ENCODE measurements at places on chromosomes 1 and 21. TPM values are rescaled to one million over a fixed set of nuclear protein-coding genes. Genes with fewer than 3 reads are reported as not detected.

DNA sequence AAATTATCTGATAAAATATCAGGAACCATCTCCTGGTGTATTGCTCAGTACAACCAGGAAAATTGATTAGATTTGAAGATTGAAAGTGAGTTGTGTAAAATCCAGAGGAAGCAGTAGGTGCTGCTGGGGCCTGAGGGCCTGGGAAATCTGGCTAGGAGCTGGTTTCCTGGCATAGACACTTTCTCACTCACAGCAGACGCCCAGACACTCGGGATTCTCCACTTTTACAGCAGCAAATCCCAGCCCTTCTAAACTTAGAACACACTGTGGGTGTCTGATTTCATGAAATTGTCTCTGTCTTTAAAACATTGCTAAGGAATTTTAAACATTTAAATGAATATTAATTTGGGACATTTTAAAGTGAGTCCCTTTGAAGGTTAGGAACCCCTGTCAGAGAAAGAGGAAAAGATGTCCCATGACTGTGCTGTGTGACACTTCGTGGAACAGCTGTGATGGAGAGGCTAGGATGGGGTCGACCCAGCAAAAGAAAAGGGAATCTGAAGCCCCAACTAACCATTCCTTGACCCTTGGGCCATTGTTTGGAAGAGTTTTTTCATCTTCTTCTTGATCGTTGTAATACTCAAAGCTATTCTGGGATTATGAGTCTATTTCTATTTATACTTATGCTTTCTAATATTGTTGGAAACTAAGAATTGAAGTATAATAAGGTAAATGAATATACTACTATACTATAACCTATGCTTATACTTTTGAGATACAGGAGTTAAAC is 49.0 kb upstream of the VAMP3 start:
- no peak for DNase-seq

- DNase-seq = no peak
Observed at GRCh38 chr1:22681556-22682276, 28.7 kb downstream of the C1QB start.

DNA sequence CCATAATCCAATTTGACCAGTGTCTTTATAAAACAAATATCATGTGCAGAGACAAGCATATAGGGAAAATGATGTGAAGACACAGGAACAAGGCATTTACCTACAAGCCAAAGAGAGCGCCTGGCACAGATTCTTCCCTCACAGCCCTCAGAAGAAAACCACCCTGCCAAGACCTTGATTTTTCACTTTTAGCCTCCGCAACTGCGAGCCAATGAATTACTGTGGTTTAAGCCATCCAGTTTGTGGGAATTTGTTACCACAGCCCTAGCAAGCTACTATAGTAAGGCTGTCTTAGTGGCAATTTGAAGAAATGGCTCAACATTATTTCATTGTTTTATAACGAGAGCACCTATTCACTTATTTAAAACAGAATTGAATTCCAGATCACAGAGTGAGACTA is 85.7 kb upstream of the CCDC190 start:
- no peak for DNase-seq

DNA sequence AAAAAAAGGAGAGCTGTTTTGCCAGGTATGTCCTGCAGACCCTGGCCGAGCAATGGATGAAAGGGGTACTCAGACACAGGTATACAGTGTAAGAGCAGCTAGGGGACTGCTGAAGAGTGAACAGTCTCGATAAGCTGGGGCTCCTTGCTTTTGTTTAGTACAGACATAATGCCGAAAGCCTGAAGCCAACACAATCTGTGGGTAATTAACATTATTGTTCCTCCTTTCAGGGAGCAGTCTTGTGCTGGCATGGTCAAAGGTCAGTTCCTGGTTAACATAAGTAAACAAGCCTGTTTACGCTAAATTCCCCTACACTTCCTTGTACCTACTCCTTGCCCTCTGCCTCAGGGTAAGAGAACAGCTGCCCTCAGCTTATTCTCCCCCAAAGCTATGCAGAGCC is 272.3 kb upstream of the ST6GALNAC5 start:
- DNase-seq = no peak

GRCh38 chr1:208206092-208206698 is 38.0 kb downstream of the PLXNA2 start:
- no peak for DNase-seq

The CYP4A22 gene
- 0.47 TPM for total RNA-seq
